ENCODE measurements at places on chromosomes 1 and 21.
A peak's percentile ranks its signal among the peaks of the same experiment; 100 is the strongest.

DNA sequence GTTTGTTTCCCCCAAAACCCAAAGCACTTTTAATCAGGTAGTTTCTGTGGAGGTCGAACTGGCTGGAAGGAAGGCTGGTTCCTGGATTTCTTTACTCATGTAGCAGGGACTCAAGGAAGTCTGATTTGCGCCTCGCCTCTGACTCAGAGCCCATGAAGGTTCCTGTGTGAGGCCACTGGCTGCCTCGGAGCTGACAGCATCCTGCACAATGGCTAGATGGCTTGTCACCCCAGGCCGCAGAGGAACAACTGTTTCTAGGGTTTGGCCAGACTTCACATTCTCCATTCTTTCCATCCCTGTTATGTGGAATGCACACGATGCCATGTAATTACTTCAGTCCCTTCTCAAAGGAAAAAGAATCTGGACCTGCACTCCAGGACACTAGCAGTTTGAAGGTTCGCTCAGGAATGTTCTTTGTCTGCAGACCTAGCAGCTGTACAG is 39.1 kb upstream of the PRSS38 start:
- peak; percentile 86 for DNase-seq

DNA sequence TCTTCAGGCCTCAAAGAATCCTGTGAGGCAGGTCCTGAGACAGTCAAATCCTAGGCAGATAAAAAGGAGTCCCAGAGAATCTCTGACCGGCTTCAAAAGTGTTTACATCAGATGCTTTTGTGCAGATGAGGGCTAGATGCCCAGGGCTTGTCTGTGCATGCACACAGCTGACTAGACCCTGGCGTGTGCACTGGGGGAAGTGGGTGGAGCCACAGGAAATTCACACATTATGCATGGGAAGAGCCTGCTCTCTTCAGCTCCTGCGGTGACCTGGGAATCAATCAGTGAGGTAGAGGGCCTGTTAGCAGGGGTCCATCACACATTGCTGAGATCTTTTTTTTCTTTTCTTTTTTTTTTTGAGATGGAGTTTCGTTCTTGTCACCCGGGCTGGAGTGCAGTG is 36.6 kb upstream of the NHLH2 start:
- no peak for DNase-seq

- DNase-seq: no peak
Measured at GRCh38 chr21:27590271-27590670, 623.4 kb upstream of the ADAMTS5 start.

DNA sequence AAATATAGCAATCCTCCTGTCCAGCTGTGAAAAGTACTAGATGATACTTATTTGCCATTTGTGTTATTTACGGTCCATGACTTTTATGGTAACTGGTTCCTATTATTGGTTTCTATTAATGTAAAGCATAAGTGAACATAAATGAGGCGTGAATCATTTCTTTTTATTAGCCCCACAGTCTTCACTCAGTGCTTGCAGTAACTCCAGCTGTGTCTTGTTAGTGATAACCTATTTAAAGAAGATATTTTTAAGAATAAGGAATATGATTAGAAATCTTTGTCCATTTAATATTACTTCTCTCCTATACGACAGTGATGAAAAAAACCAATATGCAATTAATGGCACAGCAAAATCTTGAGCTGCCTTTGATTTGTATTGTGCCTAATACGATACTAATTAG is 149.9 kb downstream of the SPATA17 start:
- no peak for DNase-seq

DNA sequence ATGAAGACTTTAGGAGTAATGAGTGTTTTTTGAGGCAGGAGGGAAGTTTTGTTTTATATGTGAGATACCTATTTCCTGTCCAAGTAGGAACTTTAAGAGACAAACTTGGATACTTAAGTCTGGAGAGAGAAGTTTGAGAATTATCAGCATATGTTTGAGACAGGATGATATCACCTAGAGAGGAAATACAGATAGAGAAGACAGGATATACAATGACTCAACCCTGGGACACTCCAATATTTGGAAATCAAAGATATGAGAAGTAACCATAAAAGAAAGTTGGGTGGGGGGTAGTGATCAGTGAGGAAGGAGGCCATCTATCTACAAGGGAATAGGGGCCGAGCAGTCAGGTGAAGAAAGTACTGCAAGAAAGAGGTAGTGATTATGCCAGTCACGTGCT is 6.5 kb downstream of the LCE7A start:
- DNase-seq: no peak

DNA sequence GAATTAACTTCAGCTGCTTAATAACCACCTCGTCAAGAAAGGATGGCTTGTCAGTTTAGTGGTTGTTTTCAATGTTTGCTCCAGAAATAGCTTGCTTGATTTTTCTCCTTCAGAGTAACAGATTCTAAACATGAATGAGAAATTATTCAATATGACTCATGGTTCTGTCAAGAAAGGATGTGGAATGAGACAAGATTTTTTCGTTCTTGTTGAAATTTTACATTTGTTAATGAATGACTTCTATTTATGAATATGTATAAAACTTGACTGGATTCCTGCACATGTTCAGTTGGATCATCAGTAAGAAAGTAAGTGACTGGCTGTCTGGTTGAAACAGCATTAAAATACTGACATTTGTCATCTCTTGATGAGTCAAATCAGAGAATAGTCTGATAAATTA is 38.3 kb downstream of the IFI44 start:
- DNase-seq: no peak

- peak; percentile 36 for DNase-seq
Measured at GRCh38 chr21:37670883-37671282, 245.4 kb downstream of the KCNJ6 start.

- no peak for DNase-seq
Measured at GRCh38 chr1:175441791-175442190, 249.2 kb upstream of the KIAA0040 start.

Data from astrocyte of the cerebellum (primary cell).